HT-29 (cell line): ENCODE measurements at places on chromosomes 16 and 17. TPM values are rescaled to one million over a fixed set of nuclear protein-coding genes. Genes with fewer than 3 reads are reported as not detected.
A peak's percentile ranks its signal among the peaks of the same experiment; 100 is the strongest.

- DNase-seq = no peak
Observed at GRCh38 chr16:87165885-87166284, 151.3 kb downstream of the C16orf95 start.

DNA sequence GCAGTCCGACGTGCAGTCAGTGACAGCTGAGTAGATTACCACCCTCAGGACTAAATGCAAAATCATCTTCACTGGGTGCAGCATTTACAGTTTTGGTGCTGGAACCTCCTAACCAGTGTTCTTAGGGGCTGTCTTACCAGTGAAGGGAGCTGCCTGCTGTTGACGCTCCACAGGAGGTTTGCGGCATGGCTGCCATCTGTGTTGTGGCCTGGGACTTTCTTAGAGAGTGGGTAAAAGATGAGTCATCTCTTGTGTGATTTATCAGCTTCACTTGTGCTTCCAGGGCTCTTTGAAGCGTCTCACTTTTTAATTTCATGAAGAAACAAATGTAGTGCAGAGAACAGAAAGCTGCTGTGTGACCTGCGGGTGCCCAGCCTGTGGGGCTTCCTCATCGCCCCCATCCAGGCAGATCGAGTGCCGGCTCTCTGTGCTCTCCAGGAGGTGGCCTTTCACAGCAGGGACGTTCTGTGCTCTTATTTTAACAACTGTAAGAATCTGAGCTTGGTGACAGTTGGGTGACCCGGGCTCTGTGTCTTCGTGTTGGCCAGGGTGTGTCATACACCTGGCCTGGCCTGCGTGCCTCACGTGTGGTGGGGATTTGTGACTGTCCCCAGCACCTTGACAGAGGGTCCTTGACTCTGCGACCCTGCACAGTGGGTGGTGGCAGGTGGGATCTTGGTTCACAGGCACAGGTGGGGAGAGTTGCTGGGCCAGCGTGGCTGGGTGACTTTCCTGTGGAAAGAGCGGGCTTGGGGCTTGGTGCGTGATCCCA, 24.3 kb upstream of the ZNF750 start:
- DNase-seq = peak; percentile 30

The ADGRG3 gene
- not detected in 2 replicates for total RNA-seq

- no peak for DNase-seq
Observed at GRCh38 chr17:78330570-78331224, 29.2 kb downstream of the SOCS3 start.

DNA sequence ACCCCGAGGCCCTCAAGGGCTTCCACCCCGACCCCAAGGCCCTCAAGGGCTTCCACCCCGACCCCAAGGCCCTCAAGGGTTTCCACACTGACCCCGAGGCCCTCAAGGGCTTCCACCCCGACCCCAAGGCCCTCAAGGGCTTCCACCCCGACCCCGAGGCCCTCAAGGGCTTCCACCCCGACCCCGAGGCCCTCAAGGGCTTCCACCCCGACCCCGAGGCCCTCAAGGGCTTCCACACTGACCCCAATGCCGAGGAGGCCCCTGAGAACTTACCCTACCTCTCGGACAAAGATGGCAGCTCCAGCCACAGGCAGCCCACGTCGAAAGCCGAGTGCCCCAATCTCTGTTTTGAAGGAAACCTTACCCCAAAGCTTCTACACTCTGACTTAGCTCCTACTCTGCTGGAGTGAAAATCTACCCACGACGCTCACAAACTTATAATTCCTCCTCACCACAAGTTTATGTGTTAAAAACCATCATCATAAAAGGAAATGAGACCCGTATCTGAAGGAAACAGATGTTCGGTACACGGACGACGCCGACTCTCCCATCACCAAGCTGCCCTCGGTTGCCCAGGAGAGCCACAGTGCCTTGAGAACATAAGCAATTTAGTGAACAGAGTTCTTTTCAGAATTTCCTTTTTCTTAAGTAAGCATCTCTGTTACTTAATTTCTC, 61.2 kb upstream of the RPH3AL start:
- no peak for DNase-seq

- peak; percentile 61 for DNase-seq
Observed at GRCh38 chr17:74715144-74715543, 2.4 kb upstream of the CD300LF start.

The COL1A1 gene
- total RNA-seq = 0.38 and 0.83 TPM in 2 replicates

GRCh38 chr17:46984892-46985291, 5.8 kb upstream of the RPRML start:
- DNase-seq = peak; percentile 7

GRCh38 chr17:57975044-57975443, 13.0 kb downstream of the VEZF1 start:
- no peak for DNase-seq

- DNase-seq = no peak
Observed at GRCh38 chr17:29103341-29103740, 60.4 kb downstream of the PIPOX start.

The CD300A gene
- not detected in 2 replicates for total RNA-seq

GRCh38 chr17:55575058-55575636, 63.9 kb upstream of the SMIM36 start:
- DNase-seq = no peak

The KIF19 gene
- total RNA-seq = 2.4 and 2.5 TPM in 2 replicates

GRCh38 chr17:68384941-68385340, 72.4 kb downstream of the WIPI1 start:
- DNase-seq = no peak

- no peak for DNase-seq
Observed at GRCh38 chr16:89765292-89765830, 44.0 kb downstream of the ZNF276 start.

DNA sequence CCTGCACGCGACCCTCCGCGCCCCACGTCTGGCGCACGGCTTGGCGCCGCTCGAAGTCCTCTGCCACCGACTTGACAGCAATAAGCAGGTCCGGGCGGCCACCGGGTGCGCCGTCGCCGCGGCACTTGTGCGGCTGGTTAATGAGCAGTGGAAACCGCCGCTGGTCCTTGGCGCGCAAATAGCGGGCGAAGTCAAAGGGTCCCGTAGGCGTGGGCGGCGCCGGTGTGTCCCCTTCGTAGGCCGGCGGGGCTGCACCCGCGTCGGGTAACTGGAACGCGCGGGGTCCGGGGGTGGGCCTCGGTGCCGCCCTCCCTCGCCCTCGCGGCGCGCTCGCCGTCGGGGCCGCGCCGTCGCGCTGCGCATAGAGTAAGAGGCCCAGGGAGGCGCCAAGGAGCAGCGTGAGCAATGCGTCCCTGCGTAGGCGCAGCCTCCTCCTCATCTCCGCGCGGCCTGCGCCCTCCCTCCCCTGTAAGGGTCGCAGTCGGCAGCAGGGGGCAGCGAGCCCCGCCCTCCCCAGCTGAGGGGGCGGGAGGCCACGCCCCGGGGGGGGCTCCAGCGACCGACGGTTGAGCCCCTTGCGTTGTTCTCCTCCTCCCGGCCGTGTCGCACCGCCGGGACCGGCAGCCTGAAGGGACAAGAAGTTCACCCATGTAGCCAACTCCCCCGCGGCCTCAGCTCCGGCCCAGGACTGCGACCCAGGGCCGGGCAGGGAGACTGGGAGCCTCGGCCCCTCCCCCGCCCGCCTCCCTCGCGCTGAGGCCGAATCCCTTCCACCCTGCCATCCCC, 558 bp downstream of the B3GNT9 start:
- peak; percentile 46 for DNase-seq

The KRTAP2-2 gene
- not detected in 2 replicates for total RNA-seq

- DNase-seq = no peak
Observed at GRCh38 chr16:54932021-54932660, 1.5 kb downstream of the IRX5 start.

GRCh38 chr17:59370593-59371299, 39.3 kb downstream of the YPEL2 start:
- DNase-seq = no peak

- DNase-seq = peak; percentile 90
Observed at GRCh38 chr17:1714427-1714979, 4.3 kb upstream of the TLCD2 start.

DNA sequence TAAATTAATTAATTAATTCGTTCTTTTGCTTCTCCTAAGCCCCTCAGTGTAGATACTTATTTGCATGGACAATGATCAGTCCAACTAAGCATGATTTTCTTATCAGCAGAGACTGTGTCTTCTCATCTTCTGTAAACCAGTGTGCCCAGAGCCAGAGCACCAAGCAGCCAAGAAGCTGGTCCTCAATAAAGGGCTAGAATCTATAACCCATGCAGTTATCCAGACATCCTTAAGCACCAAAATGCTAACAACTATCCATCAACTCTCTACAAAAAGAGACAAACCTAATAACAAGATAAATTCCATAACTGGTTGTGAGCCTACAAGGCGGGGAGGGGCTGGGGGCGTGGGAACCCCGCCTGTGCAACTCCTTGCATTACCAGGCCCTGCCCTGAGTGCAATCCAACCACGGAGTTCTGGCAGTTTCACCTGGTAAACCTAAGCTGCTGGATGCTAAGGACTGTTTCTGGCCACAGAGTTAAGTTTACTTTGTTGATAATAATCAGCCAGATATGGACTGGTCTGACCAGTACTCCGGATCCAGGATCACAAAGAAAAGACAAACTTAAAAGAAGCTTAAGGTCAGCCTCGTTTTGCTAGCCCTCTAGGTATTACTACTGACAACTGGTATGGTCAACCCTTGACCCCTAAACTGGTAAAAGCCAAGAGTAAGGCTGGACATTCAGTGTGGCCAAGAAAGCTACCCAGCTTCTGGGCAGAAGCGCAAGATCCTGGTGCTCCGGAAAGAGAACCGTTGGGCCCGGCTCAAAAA, 51.5 kb downstream of the ZFHX3 start:
- DNase-seq = peak; percentile 88

GRCh38 chr16:10408824-10409381, 23.0 kb downstream of the ATF7IP2 start:
- no peak for DNase-seq

DNA sequence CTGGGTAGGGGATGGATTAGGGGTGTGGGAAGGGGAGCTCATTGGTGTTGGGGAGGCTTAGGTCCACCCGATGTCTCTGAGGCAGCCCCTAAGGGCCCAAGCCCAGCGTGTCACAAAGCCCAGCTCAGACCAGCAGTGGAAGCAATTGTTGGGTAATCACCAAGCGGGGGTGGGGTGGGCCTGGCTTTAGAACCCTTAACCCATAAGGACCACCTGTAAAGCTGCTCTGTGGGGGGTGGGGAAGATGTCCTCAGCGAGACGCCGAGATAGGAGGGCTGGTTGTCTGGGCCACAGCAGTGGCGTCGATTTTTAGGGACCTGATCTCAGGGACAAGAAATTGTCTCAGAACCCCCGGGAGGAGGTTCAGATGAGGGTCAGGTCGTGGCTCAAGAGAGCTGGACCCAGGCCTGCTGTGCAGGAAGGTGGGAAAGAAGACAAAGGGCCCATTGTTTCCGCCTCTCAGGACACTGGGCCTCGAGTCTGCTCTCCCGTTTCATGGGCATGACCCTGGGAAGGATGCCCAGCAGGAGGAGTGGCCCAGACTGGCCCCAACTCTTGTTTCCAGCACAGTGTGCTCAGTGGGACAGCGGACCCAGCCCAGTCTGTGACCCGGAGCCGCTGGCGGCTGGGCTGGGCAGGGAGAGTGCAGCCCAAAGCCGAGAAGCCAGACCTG, 15.9 kb downstream of the ST6GALNAC2 start:
- peak; percentile 83 for DNase-seq

GRCh38 chr16:56262551-56263245, 71.4 kb downstream of the GNAO1 start:
- DNase-seq = no peak

The PPM1E gene
- total RNA-seq = not detected in 2 replicates
